ENCODE measurements at places on chromosomes 3 and 15.

DNA sequence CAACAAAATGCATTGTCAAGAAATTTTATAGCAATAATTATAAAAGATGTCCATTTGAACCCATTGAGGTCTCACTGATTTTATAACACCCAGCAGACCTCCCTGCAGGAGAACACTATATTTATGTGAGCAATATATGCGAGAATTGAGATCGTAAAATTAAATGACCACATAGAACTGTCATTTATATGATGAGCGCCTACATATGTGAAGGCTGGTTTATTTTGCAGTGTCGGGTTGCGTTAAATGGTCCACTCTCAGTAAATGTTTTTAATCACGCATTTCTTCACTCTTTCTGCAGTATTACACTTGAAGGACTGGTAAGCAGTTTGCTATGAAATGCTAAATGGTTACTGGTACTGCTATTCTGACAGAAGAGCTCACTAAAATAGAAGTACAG is 408.5 kb upstream of the AGTR1 start:
- DNase-seq = no peak

DNA sequence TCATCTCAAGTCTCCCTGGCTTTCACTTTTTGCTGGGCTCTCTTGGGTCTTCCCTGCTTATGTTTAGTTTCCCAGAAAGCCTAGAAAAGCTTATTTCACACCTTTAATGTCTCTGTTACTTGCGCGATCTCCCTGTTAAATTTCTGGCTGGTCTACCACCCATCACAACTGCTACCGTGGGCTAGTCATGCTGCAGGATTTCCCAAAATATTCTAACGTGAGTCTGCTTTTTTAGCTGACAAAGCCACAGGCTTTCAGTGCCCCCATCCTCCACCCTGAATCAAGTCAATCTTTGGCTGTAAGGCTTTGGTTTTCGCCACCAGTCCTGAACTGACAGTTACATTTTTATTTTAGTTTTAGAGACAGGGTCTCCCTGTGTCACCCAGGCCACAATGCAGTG is 74.1 kb downstream of the SUMF1 start:
- no peak for DNase-seq

DNA sequence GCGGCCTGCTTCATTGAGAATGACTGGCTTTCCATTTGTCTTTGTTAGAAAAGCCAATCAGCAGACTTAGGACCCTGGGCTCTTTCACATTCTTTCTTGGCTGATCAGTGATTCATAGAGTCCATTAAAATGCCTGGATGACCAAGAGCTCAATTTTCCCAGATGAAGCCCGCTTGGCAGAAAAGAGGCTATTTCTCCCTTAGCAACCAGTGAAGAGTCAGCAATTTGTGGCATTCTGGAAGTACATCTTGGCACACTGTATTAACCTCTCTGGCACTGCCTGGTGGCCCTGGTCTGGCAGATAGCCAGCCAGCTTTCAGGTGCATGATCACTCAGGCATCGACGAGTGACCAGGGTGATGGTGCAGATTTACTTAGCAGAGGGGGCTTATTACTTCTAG is 145.7 kb upstream of the PLAAT1 start:
- DNase-seq = no peak

DNA sequence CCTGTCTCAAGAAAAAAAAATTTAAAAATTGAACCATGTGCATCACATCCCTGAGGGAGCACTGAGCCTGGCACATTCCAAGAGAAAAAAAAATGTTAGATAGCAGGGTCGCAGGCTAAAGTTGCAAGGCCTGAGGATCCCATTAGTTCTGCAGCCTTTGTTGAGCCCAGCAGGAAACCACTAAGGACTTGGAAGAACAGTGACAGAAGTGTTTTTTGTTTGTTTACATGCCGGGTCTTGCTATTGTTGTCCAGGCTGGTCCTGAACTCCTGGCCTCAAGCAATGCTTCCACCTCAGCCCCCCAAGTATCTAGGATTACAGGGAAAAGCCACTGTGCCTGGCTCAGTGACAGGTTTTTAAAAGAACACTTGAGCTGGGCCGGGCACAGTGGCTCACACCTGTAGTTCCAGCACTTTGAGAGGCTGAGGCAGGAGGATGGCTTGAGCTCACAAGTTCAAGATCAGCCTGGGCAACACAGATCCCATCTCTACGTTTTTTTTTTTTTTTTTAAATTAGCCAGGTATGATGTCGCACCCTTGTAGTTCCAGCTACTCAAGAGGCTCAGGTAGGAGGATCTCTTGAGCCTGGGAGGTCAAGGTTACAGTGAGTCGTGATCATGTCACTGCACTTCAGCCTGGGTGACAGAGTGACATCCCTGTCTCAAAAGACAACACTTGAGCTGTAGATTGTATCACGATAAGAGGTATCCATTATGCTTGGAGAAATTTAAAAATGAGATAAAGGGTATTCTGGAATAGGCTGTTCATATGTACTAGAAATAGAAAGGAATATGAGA is 15.2 kb downstream of the CHAC1 start:
- no peak for DNase-seq

Data from fibroblast of skin of scalp (primary cell).